ENCODE measurements at places on chromosomes 5 and 9.

GRCh38 chr5:31824869-31825517, 186.1 kb downstream of the PDZD2 start:
- no peak for DNase-seq

GRCh38 chr5:174721530-174722432, 2.6 kb upstream of the MSX2 start:
- DNase-seq, result no peak

GRCh38 chr5:27511061-27511460, 472.7 kb upstream of the CDH9 start:
- no peak for DNase-seq

GRCh38 chr9:138058181-138058580, 180.6 kb downstream of the CACNA1B start:
- DNase-seq, result no peak

DNA sequence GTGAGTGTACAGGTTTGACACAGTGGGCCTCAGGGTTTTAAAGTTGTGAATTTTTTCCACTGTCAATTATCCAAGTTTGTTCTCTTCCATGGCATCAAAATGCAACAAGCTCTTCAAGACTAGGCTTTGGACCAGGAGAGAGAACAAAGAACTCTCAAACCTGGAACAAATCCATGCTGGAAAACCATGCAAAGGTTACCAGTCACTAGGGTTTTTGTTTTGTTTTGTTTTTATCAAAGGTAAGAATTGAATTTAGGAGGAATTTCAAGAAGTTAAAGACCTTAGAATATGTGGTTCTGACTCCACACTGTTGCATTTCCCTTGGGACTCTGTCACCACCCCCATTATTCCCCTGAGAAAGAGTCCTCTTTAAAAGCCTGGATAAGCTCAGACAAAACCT, 191.1 kb upstream of the PIK3R1 start:
- no peak for DNase-seq

DNA sequence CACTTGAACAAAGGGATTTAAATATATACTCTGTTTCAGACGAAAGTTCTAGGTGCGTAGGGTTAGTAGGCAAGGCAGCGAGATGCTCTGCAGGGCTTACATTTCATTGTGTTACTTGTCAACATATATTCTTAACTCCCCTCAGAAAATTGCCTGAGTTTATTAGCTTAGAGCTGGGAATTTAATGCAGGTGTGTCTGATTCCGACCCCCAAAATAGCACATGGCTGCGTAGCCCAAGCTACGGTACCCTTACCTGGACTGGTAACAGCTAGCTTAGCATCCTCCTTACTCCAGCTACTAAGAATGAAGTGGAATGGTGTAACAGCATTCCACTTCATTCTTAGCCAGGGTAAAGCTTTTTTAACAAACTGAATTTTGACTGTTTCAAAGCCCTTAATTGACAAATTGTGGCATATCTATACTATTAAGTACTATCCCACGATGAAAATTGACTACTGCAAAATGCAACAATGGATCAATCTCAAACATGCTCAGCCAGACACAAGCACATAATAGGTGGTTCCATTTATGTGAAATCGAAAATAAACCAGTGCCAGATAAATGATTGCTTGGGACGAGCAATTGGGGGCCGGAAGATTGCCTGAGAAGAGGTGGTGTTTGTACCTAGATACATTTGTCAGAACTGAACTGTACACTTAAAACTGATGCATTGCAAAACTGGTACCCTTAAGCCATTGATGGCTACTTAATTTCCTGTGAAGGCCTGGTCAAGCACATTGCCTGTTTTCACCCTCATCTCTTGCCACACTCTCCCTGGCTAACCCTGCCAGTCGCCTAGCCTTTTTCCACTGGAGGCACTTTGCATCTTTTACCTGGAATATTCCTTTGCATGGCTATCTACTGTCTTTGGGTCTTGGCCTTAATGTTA, 3.0 kb upstream of the FGF18 start:
- no peak for DNase-seq

GRCh38 chr9:3398232-3398648, 127.6 kb downstream of the RFX3 start:
- no peak for DNase-seq

- DNase-seq, result no peak
These were observed 105.8 kb downstream of the ADAMTS2 start for GRCh38 chr5:179239256-179240135.

GRCh38 chr5:73448463-73449136, at the start of gene FOXD1:
TSS of gene FOXD1 (minus strand) at chr5:73448777. CDS start at chr5:73448362, 415 bp downstream.
- peak; percentile 93 for DNase-seq

DNA sequence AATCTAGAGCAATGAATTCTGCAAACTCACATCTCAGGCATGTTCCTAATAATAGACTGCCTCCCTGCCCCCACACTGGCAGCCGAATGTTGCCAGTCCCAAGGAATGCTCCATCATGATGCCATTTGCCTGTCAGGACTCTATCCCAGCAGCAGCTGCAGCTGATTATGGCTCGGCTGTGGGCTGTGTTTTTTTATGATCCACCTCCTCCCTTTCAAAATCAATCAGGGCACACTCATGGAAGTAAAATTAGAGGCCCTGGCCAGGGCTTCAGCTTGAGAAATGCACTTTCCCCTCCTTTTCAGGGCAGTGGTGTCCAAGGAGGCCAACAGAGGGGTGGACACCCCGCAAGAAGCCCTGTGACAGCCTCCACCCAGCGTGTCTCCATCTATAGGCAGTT, 176.7 kb upstream of the S1PR3 start:
- no peak for DNase-seq

- no peak for DNase-seq
These were observed 32.6 kb upstream of the FRRS1L start for GRCh38 chr9:109199676-109200075.

DNA sequence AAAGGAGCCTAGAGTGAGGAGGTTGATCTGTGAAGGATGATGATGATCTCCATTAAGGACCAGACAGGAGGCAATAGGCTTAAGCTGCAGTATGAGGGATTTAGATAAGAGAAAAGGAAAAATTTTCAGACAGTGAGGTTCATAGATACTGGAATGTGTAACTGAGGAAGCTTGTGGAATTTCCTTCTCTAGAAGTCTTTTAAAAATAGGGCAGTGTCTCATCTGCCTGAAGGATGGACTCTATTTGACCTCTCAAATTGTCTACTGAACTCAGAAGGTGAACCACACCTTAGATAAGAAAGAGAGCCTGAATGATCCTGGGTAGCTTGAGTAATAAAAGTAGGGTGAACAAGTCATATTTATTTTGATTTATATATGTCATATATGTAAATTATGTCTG, 148.2 kb upstream of the CDKN2B start:
- DNase-seq, result no peak

GRCh38 chr5:149060325-149060724, 2.5 kb downstream of the SH3TC2 start:
- DNase-seq, result peak; percentile 65

DNA sequence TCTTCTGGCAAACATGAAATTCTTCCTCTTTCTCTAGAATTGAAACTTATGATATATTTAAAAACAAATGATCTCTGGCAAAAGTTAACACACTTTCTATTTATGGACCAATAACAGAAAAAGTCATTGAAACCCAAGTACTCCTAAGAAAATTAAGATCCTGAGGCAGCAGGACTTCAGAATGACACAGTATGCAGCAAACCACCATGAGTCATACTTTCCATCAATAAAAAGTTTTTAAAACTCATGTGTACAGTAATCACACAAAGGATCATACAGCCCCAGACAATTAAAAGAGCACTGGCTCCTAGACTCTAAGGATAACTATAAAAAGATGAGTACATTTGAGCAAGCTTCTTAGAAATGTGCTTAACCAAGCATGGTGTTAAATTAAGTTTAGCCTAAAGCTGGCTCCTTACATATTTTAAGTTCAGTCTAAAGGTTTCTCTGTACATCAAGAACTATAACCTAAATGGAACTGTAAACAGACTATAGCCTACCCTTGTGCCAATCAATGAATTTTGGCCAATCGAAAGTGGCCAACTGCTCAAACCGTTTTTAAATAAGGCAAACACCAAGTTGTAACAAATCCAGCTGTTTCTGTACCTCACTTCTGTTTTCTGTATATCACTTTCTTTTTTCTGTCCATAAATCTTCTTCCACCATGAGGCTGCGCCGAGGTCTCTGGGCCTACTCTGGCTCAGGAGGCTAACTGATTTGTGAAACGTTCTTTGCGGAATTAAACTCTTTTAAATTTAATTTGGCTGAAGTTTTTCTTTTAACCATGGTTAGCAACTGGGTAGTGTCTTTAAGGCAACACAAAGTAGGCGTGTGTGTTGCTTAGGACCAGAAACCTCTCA, 232.1 kb upstream of the PIK3R1 start:
- no peak for DNase-seq

DNA sequence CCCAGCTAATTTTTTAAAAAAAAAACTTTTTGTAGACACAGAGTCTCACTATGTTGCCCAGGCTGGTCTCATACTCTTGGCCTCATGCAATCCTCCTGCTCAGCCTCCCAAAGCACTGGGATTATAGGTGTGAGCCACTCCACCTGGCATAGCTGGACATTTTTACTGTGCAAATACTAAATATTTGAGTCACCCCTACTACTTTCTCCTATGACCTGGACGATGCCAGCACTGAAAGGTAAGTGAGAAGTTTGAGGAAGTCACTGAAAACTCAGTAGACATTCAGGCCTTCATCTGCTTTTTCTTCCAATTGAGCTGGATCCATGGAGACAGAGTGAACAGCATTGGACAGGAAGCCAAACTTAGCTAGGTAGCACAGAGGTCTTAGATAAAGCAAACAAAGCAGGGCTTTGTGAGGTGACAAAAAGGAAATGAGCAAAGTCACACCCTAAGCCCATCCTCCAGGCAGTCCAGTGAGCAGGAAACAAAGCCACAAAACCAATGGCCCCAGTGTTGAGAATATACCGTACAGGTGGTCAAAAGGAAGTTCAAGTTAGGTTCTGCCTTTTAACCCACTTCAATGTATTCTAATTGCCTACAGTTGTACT, 192.6 kb upstream of the RASA1 start:
- DNase-seq, result peak; percentile 79

GRCh38 chr5:95620030-95620869, at the start of gene GPR150:
TSS of gene GPR150 (plus strand) at chr5:95620087. CDS start at chr5:95620276, 189 bp downstream.
- peak; percentile 92 for DNase-seq

- no peak for DNase-seq
These were observed 27.2 kb downstream of the SLC25A48 start for GRCh38 chr5:135861641-135862040.

- DNase-seq, result no peak
These were observed at the start of gene DNAH5 for GRCh38 chr5:13944560-13945199. TSS of gene DNAH5 (minus strand) at chr5:13944688. CDS start at chr5:13944438, 250 bp downstream.

GRCh38 chr5:65382582-65382981, 99.1 kb downstream of the ADAMTS6 start:
- peak; percentile 23 for DNase-seq

GRCh38 chr5:36161361-36161760, 9.4 kb downstream of the SKP2 start:
- no peak for DNase-seq

DNA sequence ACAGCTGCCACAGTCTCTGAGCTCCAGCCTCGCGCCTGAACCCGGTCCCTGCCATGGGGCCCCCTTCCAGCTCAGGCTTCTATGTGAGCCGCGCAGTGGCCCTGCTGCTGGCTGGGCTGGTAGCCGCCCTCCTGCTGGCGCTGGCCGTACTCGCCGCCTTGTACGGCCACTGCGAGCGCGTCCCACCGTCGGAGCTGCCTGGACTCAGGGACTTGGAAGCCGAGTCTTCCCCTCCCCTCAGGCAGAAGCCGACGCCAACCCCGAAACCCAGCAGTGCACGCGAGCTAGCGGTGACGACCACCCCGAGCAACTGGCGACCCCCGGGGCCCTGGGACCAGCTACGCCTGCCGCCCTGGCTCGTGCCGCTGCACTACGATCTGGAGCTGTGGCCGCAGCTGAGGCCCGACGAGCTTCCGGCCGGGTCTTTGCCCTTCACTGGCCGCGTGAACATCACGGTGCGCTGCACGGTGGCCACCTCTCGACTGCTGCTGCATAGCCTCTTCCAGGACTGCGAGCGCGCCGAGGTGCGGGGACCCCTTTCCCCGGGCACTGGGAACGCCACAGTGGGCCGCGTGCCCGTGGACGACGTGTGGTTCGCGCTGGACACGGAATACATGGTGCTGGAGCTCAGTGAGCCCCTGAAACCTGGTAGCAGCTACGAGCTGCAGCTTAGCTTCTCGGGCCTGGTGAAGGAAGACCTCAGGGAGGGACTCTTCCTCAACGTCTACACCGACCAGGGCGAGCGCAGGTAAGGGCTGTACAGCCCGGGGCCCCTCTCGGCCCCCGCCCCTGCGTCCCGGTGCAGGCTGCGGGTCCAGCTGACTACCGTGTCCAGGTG, 509 bp downstream of the LVRN start:
- peak; percentile 76 for DNase-seq

DNA sequence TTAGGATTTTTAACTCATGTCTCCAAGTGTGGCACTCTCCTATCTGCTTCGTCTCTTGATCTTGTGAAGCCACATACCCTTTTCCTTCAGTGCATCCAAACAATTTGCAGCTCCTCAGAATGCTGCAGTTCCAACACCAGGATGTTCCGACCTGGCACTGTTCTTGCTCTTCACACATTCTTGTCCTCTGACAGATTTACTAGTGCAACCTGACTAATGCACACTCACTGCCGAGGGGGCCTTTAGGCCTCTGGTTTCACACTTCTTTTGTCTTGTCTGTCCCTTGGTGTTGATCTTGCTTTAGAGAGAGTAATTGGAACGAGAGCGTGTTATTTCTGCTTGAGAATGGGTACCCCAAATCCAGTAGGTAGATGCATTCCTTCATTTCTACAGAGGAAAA, 15.0 kb downstream of the ARHGAP26 start:
- DNase-seq, result no peak

GRCh38 chr5:1345876-1346626, 1.2 kb upstream of the CLPTM1L start:
- no peak for DNase-seq

GRCh38 chr5:55918087-55919035, 67.2 kb downstream of the IL31RA start:
- DNase-seq, result peak; percentile 29

- no peak for DNase-seq
These were observed 20.9 kb upstream of the NEUROG1 start for GRCh38 chr5:135556620-135557019.

GRCh38 chr5:60243713-60244112, 350.2 kb upstream of the PDE4D start:
- no peak for DNase-seq
